ENCODE measurements at places on chromosomes 1 and 21.
A peak's percentile ranks its signal among the peaks of the same experiment; 100 is the strongest.

DNA sequence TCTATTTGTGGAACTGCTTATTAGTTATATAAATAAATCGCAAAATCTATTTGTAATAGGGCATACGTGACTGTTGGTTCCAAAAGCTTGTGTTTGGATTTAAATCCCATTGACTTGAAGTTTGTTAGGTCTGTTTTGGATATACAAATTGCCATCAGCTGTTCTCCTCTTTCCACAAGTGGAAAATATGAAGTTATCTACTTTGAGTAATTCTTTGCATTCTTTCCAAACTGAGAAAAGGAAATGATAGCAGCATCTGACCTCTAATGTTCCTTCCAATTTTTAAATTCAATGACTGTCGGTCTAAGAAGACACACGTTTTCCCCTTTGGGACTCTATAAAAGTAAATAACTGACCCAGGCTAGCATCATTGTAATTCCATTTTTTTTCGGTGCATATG, 165.7 kb upstream of the SGIP1 start:
- no peaks in the 10 kb centered on the region for H3K27me3 ChIP-seq
- H3K36me3 ChIP-seq, result no peaks in the 10 kb centered on the region
- H3K4me1 ChIP-seq, result no peaks in the 10 kb centered on the region
- no peak overlapping the region for H3K4me3 ChIP-seq
- DNase-seq, result no peak
- no peak overlapping the region for H3K27ac ChIP-seq

- DNase-seq, result no peak
- no peak overlapping the region for H3K4me3 ChIP-seq
- no peak overlapping the region for H3K27ac ChIP-seq
- no peaks in the 10 kb centered on the region for H3K36me3 ChIP-seq
- H3K4me1 ChIP-seq, result no peaks in the 10 kb centered on the region
- H3K27me3 ChIP-seq, result no peaks in the 10 kb centered on the region
Observed at GRCh38 chr1:172084876-172085275, 243.6 kb downstream of the DNM3 start.

DNA sequence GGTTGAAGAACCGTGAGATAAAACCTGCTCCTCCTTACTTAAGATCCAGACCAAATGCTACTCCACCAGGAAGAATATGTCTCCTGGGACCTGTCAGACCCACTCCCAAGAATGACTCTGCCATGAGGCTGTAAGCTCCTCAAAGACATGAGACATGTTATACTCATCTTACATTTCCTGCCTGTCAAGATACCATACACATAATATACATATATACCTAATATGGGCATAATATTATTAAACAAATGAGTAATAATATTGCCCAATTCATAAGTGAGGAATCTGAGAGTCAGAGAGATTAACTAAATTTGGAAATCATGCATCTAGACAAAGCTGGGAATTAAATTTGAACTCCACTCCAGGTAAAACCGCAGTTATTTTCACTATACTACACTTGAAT, 634.9 kb downstream of the LMO4 start:
- H3K27me3 ChIP-seq, result no peaks in the 10 kb centered on the region
- H3K36me3 ChIP-seq, result no peaks in the 10 kb centered on the region
- H3K4me3 ChIP-seq, result no peak overlapping the region

- H3K4me3 ChIP-seq, result no peak overlapping the region
- no peaks in the 10 kb centered on the region for H3K4me1 ChIP-seq
- DNase-seq, result peak; percentile 76
- H3K27me3 ChIP-seq, result no peaks in the 10 kb centered on the region
- no peaks in the 10 kb centered on the region for H3K36me3 ChIP-seq
- peak overlapping the region; percentile 25 for H3K27ac ChIP-seq
Observed at GRCh38 chr1:58755468-58755872, 28.4 kb downstream of the JUN start.

DNA sequence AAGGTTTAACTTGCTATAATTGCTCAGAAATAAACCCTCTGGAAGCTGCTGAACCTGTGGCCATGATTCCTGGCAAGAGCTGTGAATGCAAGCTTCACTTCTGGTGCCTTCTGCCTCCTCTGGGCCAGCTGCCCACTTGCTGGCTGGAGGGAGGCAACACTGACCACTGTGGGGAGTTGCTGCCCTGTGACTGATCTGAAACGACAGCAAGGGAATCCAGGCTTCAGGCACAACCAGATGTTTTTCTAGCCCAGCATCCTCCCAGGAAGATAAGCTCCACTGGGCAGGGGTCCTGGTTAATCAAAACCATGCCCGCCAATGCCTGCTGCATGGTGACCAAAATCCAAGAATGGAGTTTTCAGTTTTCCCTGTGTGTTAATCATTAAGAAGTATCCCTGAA, 180.0 kb upstream of the HMGB4 start:
- H3K36me3 ChIP-seq, result no peaks in the 10 kb centered on the region

- no peak for DNase-seq
- H3K27ac ChIP-seq, result no peak overlapping the region
- H3K4me1 ChIP-seq, result peaks cover 39% of the 10 kb centered on the region
- no peaks in the 10 kb centered on the region for H3K36me3 ChIP-seq
Observed at GRCh38 chr1:8460784-8461183, 142.9 kb downstream of the SLC45A1 start.

GRCh38 chr21:35202431-35202830, 153.3 kb upstream of the RUNX1 start:
- no peaks in the 10 kb centered on the region for H3K36me3 ChIP-seq
- peak overlapping the region; percentile 41 for H3K27ac ChIP-seq
- DNase-seq, result no peak
- no peak overlapping the region for H3K4me3 ChIP-seq
